Muscle of leg (tissue), 16 donors: ENCODE measurements at places on chromosomes 4 and X.

- H3K27ac ChIP-seq, result no peak overlapping the region
- DNase-seq, result no peak
- H3K27me3 ChIP-seq, result no peaks in the 10 kb centered on the region
- no peak overlapping the region for H3K4me3 ChIP-seq
- H3K4me1 ChIP-seq, result peaks cover 1% of the 10 kb centered on the region
These were observed 11.4 kb downstream of the RNF150 start for GRCh38 chr4:141121768-141122454.

DNA sequence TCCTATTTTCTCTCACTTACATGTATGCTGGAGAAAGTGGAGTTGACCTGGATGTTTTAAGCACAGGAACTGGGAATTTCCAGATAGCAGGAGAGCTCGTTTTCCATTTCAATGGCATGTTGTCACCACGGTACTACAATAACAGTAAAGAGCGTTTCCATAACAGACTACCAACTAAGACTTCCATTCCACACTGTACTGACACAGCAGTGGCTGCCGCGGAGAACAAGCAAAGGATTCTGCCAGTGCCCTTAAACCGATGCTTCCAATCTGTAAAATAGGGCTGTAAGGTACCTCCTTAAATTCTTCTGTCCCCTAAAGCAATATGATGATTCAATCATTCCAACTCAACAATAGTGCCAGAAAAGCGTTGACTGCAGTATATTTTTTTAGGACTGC is 143.9 kb downstream of the KLHL13 start:
- peaks cover 2% of the 10 kb centered on the region for H3K27me3 ChIP-seq
- DNase-seq, result peak; percentile 53
- no peaks in the 10 kb centered on the region for H3K36me3 ChIP-seq
- H3K27ac ChIP-seq, result peak overlapping the region; percentile 60
- peak overlapping the region; percentile 20 for H3K4me3 ChIP-seq

DNA sequence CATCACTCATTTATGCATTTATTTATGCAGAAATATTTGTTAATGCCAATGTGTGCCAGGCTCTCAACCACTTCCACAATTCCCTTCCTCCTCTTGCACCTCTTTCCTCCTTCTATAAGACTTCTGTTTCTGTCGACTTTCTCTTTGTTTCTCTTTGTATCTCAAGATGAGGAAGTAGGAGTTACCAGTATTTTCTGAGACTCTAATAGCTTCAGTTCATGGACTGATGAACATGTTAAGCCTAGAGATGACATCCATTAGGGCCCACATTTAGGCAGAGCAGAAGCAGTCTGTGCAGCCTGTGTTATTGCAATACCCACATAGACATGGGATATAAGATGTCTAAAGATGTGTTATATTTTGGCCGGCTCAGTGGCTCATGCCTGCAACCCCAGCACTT is 241.8 kb upstream of the SMIM31 start:
- DNase-seq, result no peak
- no peaks in the 10 kb centered on the region for H3K27me3 ChIP-seq
- H3K36me3 ChIP-seq, result no peaks in the 10 kb centered on the region
- H3K27ac ChIP-seq, result no peak overlapping the region
- H3K4me3 ChIP-seq, result no peak overlapping the region
- H3K4me1 ChIP-seq, result no peaks in the 10 kb centered on the region

- H3K27ac ChIP-seq, result no peak overlapping the region
- peaks cover 21% of the 10 kb centered on the region for H3K4me1 ChIP-seq
- H3K4me3 ChIP-seq, result peak overlapping the region; percentile 55
- DNase-seq, result no peak
- peaks cover 28% of the 10 kb centered on the region for H3K27me3 ChIP-seq
These were observed 2.2 kb downstream of the GRID2 start for GRCh38 chr4:92305878-92306520.

DNA sequence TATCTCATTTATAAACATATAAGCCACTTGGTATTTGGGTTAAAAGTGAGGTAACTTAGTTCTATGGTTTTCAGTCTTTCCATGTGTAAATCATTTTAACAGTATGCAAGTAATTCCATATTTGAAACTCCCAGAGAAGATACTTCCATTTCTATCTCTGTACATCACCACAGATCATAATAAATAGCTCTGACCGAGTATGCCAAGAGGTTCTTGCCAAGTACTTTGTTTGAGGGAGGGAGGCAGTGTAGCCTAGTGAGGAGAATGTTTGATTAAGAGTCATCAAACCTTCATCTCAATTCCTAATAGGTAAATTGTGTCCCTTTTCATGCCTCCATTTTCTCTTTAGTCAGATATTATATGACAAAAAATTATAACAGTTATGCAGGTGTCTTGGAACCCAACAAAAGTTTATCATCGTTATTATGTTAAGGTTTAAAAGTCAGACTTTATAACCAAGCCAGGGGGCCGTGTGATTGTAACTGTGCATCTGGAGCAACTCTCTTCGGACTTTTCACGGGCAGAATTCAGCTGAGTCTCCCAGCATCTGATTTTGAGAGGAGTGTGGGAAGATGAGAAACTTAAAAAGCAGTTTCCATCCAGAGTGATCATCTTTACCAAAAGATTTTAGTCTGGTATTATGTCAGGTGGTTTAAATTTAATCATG is 123.8 kb downstream of the ANK2 start:
- H3K4me1 ChIP-seq, result peaks cover 10% of the 10 kb centered on the region
- peak; percentile 77 for DNase-seq
- peak overlapping the region; percentile 73 for H3K27ac ChIP-seq

DNA sequence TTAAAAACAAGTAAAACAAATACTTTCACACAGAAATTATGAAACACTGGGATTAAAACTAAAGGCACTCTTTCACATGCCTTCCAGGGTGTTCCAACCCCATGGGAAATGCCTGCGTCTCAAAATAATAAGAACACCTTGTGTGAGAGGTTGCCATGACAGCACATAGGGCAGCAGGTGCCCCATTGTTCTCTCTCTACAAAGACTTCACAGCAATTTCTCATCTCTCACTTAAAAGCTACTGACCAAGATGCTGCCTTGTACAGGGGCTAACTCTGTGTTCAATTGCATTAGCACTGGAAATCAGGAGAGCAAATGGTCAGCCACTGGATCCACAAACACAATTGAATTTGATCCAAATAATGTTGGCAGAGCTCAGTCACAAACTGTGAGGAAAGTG is 102.5 kb upstream of the GALNTL6 start:
- DNase-seq, result no peak
- no peaks in the 10 kb centered on the region for H3K4me1 ChIP-seq
- no peaks in the 10 kb centered on the region for H3K27me3 ChIP-seq
- no peaks in the 10 kb centered on the region for H3K36me3 ChIP-seq
- H3K27ac ChIP-seq, result no peak overlapping the region
